ENCODE measurements at places on chromosomes 2 and 18.

DNA sequence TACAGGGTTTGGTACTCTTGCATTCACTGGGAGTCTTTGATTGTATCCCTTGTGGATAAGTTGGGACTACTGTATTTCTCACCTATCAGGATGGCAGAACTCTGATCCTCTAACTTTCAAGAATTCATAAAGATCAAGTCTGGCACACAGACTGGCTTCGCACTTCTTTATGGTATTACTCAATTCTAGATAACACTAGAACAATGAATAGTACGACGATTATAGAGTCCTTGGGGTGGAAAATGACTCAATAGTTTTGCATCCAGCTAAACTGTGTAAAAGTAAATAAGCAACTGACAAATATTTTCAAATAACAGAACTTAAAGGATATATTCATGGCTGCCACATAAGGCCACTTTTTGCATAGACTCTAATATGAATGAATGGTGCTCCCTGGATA, 103.4 kb upstream of the MEX3C start:
- DNase-seq: no peak

DNA sequence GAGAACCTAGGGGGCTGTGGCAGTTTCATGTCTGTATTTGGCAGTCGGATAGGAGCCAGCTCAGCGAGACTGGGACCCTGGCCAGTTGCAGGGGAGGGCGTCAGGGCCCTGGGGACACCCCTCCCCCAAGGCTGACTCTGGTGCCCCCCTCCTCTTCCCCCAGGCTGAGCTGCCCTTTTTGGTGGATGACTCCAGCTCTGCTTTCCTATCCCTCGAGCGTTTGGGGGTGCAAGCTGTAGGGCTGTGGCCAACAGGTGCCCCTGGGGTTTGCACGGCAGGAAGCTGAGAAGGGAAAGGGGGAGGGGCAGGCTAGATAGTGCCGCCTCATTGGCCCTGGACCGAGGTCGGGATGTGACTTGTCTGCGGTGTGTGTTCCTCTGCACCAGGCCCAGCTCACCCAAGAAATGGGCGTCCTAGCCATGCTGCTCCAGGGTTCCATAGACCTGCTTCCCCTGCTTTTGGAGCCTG, 26.4 kb downstream of the SPEG start:
- no peak for DNase-seq

GRCh38 chr2:230692760-230693159, 19.9 kb upstream of the CAB39 start:
- no peak for DNase-seq

DNA sequence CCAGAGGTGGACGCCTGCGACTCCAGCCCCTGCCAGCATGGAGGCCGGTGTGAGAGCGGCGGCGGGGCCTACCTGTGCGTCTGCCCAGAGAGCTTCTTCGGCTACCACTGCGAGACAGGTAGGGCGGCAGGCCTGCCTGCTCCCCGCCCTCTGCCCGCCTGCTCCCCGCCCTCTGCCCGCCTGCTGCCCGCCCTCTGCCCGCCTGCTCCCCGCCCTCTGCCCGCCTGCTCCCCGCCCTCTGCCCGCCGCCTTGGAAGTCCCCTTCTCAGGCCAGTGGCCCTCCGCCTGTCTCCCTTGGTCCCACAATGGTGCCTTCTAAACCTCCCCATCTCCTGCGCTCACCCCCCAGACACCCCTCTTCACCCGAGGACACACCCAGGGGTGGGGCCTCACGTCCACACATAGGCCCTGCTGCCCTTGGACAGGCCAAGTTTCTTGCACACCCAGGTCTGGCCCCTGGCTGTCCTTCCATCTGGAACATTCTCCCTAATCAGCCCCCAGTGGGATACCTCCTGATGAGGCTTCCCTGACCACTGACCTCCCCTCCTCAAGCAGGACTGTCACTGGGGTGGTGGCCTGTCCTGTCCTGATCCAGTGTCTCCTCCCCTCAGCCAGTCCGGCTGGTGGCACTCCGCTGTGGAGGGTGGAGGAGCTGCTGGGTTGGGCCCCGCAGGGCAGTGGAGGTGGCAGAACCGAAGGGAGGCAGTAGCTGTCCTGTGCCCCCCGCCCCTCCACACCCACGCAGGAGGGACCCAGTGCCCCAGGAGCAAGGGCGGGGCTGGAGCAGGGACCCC, 37.9 kb downstream of the MTERF4 start:
- no peak for DNase-seq

- no peak for DNase-seq
These were observed 343.4 kb upstream of the GYPC start for GRCh38 chr2:126312579-126312978.
